ENCODE measurements at places on chromosomes 3 and 15.

GRCh38 chr3:154970797-154971196 lies 109.3 kb upstream of the MME start:
- DNase-seq, result no peak

GRCh38 chr3:137325170-137325569 lies 367.4 kb downstream of the IL20RB start:
- DNase-seq, result no peak

- DNase-seq, result no peak
Observed at GRCh38 chr15:56812961-56813360, 79.7 kb upstream of the ZNF280D start.

- no peak for DNase-seq
Observed at GRCh38 chr3:16468002-16468335, 45.5 kb downstream of the RFTN1 start.

GRCh38 chr15:69601711-69602504 lies 149.3 kb downstream of the RPLP1 start:
- DNase-seq, result no peak

DNA sequence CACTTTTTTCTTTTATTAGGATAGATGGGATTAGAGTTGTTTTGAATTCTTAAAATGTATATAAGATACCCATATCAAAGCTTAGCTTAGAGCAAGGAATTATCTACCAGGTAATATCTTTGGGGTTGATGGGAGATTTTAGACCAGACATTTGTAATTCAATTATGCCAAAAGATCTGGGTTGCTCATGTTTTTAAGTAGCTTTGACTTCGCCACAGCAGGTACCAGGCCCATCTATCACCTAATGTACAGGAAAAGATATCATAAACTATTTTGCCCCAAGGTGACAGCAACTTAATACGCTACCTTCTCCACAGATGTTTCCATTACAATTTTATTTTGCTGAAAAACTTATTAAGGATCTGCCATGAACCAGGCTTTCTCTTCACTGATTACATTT lies 514.6 kb upstream of the ADAMTS9 start:
- DNase-seq, result no peak

DNA sequence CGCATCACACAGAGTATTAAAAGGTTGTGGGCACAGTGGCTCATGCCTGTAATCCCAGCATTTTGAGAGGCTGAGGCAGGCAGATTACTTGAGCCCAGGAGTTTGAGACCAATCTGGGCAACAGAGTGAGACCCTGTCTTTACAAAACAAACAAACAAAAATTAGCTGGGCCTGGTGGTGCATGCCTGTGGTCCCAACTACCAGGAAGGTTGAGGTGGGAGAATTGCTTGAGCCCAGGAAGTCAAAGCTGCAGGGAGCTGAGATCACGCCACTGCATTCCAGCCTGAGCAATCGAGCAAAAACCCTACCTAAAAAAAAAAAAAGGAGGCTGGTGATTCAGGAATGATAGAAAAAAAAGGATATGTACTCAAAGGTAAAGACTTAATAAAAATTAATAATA lies 28.2 kb upstream of the ST6GAL1 start:
- DNase-seq, result no peak

DNA sequence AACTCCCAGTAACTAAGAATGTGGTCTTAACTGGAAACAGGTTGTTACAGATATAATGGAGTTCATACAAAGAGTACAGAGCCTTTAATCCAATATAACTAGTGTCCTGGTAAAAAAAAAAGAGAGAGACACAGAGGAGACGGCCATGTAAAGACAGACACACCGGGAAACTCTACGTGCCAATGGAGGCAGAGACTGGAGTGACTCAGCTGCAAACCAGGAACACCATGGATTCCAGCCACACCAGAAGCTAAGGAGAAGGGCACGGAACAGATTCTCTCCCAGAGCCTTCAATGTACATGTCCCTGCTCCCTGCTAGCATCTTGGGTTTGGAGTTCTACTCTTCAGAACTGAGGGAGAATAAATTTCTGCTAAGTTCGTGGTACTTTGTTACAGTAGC lies 4.5 kb downstream of the RNF168 start:
- DNase-seq, result no peak

- DNase-seq, result no peak
Observed at GRCh38 chr3:8052659-8053058, 449.0 kb upstream of the LMCD1 start.

DNA sequence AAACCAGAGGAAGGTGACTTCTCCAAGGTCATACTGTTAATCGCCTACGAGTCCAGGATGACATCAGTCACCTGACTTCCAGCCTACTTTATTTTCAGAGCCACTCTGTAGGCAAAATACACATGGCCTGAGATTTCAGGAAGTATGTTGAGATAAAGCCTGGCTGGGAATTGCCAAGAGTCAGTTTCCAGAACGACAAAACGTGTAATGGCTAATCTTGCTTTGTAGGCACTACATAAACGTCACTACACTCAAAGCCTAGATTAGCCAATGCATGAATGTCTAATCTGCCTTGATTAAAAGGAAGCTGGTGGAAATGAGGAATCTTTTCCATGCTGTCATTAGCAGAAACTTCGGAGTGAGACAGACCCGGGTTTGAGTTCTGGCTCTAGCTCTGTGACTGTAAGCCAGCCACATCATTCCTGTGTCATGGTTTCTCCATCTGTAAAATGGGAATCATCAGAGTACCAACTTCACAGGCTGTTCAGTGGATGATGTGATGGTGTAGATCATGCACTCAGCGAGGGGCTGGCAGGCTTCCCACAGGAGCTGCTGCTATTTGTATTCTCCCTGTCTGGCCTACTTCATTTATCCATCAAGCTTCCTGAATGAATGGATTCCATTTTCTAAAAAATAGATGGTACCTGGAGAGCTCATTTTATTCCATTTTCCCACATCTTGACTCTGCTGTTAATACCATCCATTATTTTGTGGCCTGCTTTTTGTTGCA lies 241.9 kb downstream of the XXYLT1 start:
- no peak for DNase-seq

GRCh38 chr3:30768703-30769550 lies 125.5 kb downstream of the GADL1 start:
- DNase-seq, result peak; percentile 93

GRCh38 chr3:30292192-30292893 lies 314.1 kb upstream of the TGFBR2 start:
- no peak for DNase-seq

DNA sequence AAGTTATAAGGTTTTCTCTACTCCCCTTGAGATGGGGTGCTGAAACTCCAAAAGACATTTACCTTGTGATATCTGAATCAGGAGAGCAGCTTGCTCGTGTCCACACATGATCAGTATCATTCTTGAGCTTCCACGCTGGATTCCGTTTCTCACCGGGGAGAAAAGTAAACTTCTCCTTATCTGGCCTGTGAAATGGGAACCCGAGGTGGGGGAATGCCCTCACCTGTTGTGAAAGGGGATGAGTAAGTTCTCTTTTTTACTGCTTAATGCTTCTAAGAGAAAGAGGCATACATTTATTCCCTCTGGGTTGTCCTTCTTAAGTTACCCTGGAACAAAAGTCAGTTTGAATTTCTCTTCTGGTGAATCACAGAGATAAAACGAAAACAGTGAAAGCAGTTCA lies 440.5 kb upstream of the ADAMTS9 start:
- DNase-seq, result no peak

DNA sequence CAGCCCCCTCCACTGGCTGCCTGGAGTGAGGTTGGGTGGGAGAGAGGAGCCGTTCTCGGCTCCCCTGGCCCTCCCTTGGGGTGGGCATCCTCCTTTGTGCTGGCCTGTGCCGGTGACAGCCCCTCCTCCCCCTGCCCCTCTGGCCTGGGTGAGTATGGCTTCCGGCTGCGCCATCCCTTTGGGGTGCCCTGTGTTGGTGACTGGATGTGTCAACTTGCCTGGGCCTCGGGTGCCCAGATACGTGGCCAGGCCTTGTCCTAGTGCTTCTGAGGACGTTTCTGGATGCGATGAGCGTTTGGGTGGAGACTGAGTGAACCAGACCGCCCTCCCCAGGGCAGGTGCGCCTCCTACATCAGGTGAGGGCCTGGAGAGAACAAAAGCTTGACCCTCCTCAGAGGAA lies 59.7 kb downstream of the PLXNA1 start:
- peak; percentile 40 for DNase-seq

DNA sequence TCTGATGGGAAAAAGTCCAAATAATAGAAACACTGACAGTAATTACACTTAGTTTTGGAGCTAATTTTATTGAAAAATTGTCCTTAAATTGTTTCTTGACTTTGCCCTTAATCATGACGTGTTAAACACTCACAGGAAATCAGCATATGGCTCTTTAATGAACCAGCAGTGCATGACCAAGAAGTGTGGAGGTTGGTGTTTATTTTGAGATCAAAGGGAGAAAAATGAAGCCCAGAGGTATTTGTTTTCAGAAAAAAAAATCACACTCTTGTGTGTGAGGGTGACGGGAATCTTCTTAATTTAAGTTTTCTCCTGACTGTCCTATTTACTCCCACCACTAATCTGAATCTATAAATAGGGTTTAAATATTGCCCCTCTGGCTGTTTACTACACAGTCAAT lies 28.8 kb upstream of the SYNM start:
- DNase-seq, result no peak

DNA sequence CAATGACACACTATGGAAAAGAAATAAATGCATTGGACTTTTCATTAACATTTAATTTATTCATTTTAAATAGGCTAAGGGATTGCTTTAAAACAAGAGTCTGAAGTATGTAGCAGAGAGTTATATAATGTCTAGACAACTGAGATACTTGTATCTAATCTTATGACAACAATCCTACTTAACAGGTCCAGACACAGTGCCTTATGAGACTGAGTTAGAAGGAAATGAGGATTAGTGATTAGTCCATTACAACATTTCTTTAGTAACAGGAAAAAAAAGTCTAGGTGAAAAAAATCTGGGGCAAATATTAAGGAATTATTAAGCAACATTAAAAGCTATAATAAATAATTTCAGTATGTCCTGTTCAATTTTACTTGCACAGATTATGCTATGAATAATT lies 140.6 kb downstream of the MEIS2 start:
- DNase-seq, result no peak

DNA sequence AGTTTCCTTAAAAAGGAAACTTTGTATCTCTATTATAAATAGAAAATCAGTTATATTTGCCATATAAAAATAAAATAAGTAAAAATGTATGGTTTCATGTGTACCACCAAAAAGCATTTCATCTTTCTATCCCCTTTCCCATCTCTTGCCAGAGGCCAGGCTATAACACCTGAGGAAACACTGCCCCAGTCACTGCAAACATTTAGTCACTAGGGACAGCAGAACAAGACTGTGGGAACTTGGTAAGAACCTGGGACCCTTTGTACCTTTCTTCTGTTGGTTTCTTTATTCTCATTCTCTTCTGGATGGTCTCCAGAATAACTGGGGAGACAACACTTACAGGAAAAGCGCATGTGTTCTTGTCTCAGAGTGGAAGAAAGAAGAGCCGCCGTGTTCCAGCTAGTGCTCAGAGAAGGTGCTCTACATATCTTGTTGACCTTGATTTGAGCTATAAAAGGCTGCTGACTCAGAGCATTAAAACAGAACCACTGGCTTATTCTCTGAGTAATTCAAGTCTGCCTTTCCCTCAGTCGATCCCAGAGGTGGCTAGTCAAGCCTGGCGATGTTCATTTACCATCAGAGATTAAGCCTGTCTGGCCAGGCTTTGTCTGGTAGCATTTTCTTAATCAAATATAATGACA lies 361.6 kb downstream of the RBMS3 start:
- no peak for DNase-seq

- peak; percentile 59 for DNase-seq
Observed at GRCh38 chr15:40248006-40248783, 9.3 kb downstream of the PAK6 start.

GRCh38 chr15:40538976-40539375 lies 25.9 kb downstream of the CCDC32 start:
- DNase-seq, result no peak

DNA sequence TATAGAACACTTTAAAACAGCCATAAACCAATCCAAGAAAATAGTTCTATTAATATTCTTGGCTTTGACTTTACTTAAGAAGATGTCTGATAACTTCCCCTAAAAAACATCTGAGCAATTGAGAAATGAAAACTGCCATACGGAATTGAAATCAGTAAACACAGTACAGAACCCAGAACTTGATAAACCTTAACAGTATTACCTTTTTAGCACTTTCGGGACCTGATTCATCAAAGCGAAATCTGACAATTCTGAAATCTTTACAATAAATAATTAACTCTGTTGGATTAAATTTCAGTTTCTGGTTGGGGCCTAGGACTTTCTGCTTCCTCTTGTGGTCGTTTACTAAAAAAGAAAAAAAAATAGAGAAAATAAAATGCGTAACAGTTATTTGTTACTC lies 17.3 kb downstream of the MTMR10 start:
- no peak for DNase-seq

GRCh38 chr3:161266731-161267150 lies 45.6 kb downstream of the NMD3 start:
- DNase-seq, result no peak

DNA sequence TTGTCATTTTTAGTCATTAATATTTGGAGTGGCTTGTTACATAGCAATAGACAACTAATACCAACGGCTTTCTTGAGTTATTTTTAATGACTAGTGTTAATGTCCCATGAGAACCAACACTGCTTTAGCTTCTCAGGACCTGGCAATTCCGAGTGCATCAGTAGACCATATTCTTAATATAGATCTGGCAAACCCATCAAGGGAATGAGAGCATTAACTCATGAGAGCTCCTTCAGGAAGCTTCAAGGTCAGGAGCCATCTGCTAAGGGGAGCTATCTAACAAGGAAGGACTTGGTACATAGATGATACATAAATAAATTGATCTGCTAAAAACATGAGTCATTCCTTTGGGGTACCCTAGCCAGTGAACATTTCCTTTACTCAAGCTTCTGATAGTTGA lies 122.6 kb upstream of the EPHA3 start:
- DNase-seq, result no peak

DNA sequence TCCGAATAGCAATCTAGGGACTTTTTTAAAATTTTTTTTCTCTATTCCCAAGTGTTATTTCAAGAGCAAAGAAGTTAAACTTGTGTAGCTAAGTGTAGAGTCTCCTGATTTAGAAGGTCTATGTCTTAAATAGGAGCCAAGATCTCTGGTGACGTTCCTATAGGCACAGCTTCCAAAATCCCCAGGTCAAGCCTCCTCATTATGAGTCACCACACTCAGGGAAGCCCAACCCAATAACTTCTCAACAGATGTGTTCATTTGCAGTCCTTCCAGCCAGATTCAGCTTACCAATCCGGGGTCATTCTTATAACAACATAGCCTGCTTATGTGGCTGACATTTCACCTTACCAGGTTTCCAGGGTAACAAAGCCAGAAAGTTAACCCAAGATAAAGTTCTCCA lies 270.3 kb downstream of the IL5RA start:
- DNase-seq, result no peak

GRCh38 chr15:50556642-50557371 lies 10.3 kb upstream of the USP50 start:
- no peak for DNase-seq

DNA sequence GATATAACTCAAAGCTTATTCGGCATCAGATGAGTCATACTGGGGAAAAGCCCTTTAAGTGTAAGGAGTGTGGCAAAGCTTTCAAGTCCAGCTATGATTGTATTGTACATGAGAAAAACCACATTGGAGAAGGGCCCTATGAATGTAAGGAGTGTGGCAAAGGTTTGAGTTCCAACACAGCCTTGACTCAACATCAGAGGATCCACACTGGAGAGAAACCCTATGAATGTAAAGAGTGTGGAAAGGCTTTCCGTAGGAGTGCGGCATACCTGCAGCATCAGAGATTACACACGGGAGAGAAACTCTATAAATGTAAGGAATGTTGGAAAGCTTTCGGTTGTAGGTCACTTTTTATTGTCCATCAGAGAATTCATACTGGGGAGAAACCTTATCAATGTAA lies 7.5 kb downstream of the ZNF621 start:
- DNase-seq, result no peak

GRCh38 chr15:52558196-52558595 lies 10.6 kb downstream of the ARPP19 start:
- no peak for DNase-seq

- DNase-seq, result no peak
Observed at GRCh38 chr3:140035871-140036270, 100.9 kb downstream of the CLSTN2 start.

All from aorta (tissue), 5 donors.